Neuronal stem cell (in vitro differentiated cells): ENCODE measurements at places on chromosomes 6 and 20.

DNA sequence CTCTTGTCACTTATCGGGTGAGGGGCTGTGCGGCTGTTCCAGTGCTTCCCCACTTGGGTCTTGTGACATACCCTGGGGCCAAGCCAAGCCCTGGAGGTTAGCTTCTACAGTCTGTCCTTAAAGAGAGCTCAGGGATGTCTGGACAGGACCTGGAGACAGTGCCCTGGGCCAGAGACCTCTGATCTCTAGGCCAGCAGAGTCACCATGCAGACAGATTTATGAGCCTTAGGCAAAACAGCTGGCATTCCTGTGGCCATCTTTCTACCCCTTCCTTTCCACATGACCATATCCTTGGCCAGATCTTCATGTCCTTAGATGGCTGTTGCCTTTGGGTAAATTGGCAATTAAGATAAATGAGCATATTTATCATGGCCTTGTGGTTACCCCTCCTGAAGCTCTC lies 678.6 kb downstream of the MAFB start:
- no peaks in the 10 kb centered on the region for H3K36me3 ChIP-seq
- no peaks in the 10 kb centered on the region for H3K4me1 ChIP-seq
- H3K27me3 ChIP-seq = no peaks in the 10 kb centered on the region

- peaks cover 26% of the 10 kb centered on the region for H3K27me3 ChIP-seq
- no peaks in the 10 kb centered on the region for H3K36me3 ChIP-seq
- H3K4me3 ChIP-seq = no peak overlapping the region
- no peak overlapping the region for H3K27ac ChIP-seq
- H3K4me1 ChIP-seq = no peaks in the 10 kb centered on the region
Observed at GRCh38 chr6:109186012-109186411, 90.7 kb downstream of the CEP57L1 start.

- H3K4me3 ChIP-seq = no peak overlapping the region
- H3K36me3 ChIP-seq = no peaks in the 10 kb centered on the region
- no peaks in the 10 kb centered on the region for H3K27me3 ChIP-seq
Observed at GRCh38 chr6:76671751-76672150, 599.3 kb upstream of the IMPG1 start.

- no peak for DNase-seq
- H3K4me3 ChIP-seq = no peak overlapping the region
- H3K27ac ChIP-seq = no peak overlapping the region
- H3K4me1 ChIP-seq = peaks cover 6% of the 10 kb centered on the region
Observed at GRCh38 chr20:32804022-32804715, 15.6 kb upstream of the MAPRE1 start.

- H3K36me3 ChIP-seq = no peaks in the 10 kb centered on the region
- H3K27ac ChIP-seq = no peak overlapping the region
Observed at GRCh38 chr6:169168302-169168630, 85.4 kb downstream of the THBS2 start.

GRCh38 chr20:56245761-56246160 lies 2.8 kb upstream of the MC3R start:
- no peaks in the 10 kb centered on the region for H3K27me3 ChIP-seq
- no peaks in the 10 kb centered on the region for H3K36me3 ChIP-seq
- H3K4me3 ChIP-seq = no peak overlapping the region
- no peak for DNase-seq
- H3K27ac ChIP-seq = no peak overlapping the region

DNA sequence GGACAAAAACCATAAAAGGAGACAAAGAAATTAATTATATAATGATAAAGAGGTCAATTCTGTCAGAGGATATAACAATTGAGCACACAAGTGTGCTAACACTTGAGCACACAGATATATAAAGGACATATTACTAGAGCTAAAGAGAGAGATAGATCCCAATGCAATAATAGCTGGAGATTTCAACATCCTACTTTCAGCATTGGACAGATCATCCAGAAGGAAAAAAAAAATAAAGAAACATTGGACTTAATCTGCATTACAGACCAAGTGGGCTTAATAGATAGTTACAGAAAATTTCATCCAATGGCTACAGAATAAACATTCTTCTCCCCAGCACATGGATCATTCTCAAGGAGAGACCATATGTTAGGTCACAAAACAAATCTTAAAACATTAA lies 9.9 kb downstream of the VNN1 start:
- H3K4me3 ChIP-seq = no peak overlapping the region
- H3K4me1 ChIP-seq = no peaks in the 10 kb centered on the region
- H3K36me3 ChIP-seq = no peaks in the 10 kb centered on the region
- no peaks in the 10 kb centered on the region for H3K27me3 ChIP-seq
- no peak for DNase-seq
- H3K27ac ChIP-seq = no peak overlapping the region

- no peaks in the 10 kb centered on the region for H3K27me3 ChIP-seq
- peak; percentile 21 for DNase-seq
- peaks cover 16% of the 10 kb centered on the region for H3K36me3 ChIP-seq
- H3K4me3 ChIP-seq = no peak overlapping the region
- H3K4me1 ChIP-seq = no peaks in the 10 kb centered on the region
Observed at GRCh38 chr6:138428944-138429598, 25.0 kb downstream of the HEBP2 start.

DNA sequence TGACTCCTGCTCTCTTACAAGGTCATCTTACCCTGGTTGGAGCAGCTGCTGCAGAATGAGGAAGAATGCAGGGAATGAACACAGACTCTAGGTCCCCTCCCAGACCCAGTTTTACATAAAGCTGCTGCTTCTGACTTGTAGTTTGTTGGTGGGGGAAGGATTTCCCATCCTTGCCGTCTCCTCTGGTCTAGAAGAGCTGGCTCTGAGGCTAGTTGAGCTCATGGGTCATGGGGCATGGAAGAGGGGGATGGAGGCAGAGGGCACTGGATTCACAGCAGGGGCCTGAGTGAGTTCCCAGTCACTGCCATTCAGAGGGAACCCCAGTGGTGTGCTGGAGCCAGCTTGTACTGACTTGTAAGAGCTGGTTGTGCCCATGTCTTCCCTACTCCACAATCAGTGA lies 9.2 kb upstream of the GUCA1A start:
- H3K4me1 ChIP-seq = peaks cover 17% of the 10 kb centered on the region
- H3K4me3 ChIP-seq = no peak overlapping the region
- no peak overlapping the region for H3K27ac ChIP-seq
- H3K36me3 ChIP-seq = no peaks in the 10 kb centered on the region

DNA sequence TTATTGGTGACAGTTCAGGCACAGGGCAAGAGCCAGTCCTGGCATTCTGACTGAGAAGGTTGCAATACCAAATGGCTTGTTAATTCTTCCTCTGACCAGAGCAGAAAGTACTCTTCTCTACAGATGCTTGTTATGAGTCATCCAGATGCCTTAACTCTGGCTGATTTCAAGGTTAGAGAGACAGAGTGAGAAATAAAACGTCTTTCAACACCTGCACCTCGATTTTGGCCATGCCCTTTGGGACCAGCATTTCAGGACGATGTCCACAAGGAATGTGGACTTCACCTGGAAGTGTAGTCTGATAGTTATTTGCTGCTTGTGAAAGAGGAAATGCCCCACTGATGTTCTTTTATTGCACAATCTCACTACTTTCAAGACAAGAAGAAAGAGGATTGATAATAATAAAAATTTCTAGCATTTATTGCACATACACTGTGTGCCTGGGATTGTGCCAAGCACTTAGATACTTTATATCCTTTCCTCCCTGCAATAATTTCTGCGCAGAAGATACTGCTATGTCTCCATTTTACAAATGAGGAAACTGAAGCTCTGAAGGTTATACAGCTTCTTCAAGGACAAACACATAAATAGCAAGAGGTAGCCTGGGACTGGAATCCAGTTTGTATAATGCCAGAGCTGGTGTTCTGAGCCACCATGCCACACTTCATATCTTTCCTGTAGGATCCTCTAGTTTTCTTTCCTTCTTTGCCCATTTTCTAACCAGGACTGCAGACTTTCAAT lies 33.5 kb upstream of the MCM3 start:
- no peak overlapping the region for H3K27ac ChIP-seq
- H3K4me3 ChIP-seq = no peak overlapping the region
- no peaks in the 10 kb centered on the region for H3K27me3 ChIP-seq
- no peaks in the 10 kb centered on the region for H3K4me1 ChIP-seq

DNA sequence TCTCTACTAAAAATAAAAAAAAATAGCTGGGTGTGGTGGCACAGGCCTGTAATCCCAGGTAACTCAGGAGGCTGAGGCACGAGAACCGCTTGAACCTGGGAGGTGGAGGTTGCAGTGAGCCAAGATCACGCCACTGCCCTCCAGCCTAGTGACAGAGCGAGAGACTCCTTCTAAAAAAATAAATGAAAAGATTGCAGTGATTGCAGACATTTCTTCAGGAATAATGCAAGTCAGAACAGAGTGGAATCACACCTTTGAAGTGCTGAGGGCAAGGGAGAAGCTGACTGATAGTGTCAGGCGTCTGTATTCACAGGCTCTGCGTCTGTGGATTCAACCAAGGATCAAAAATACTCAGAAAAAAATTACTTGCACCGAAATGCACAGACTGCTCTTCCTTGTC lies 2.6 kb upstream of the TCFL5 start:
- H3K27ac ChIP-seq = no peak overlapping the region
- DNase-seq = no peak
- H3K27me3 ChIP-seq = no peaks in the 10 kb centered on the region
- no peak overlapping the region for H3K4me3 ChIP-seq
- peaks cover under 1% of the 10 kb centered on the region for H3K36me3 ChIP-seq

DNA sequence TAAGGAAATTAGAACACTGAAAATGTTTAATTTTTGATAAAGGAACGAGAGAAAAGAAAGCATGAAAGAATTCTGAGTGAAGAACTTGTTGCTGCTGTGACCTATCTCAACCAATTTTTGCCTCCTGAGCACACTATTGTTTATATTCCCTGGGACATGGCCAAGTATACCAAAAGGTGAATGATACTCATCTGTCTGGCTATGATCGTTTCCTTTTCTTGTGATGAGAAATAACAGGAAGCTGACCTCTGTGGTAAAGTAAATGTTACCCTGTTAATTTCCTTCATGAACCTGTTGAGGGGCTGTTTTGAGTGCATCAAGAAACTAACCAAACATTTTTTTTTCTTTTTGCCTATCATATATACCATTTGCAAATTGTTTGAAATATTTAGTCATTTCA lies 69.1 kb downstream of the FIG4 start:
- H3K27ac ChIP-seq = no peak overlapping the region
- H3K4me1 ChIP-seq = peaks cover 2% of the 10 kb centered on the region
- no peak for DNase-seq
- no peak overlapping the region for H3K4me3 ChIP-seq

- no peak overlapping the region for H3K27ac ChIP-seq
- no peaks in the 10 kb centered on the region for H3K27me3 ChIP-seq
- H3K4me1 ChIP-seq = no peaks in the 10 kb centered on the region
- no peaks in the 10 kb centered on the region for H3K36me3 ChIP-seq
- no peak overlapping the region for H3K4me3 ChIP-seq
Observed at GRCh38 chr6:82681119-82681714, 317.6 kb downstream of the TPBG start.

DNA sequence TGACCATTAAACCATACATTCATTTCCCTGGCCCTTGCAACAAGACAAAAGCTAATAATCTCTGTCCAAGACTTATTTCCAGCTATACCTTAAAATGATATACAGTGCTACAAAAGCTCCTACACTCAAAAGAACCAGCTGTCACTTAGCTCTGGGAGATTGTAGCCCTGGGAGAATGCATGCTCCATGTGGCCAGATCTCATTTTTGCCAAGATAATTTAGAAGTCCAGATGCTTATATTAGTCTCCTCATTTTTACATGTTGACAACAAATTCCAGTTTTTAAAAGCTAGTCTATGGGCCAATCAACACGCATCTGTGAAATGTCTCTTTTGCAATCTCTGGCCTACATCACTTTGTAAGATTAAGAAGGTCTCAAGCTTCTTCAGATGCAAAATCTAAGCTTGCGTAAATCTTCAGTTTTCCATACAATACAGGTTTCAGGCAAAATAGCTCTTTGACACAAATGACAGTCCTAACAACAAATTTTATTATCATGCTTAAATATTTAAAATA lies 27.1 kb downstream of the TASP1 start:
- H3K36me3 ChIP-seq = peaks cover 16% of the 10 kb centered on the region
- no peaks in the 10 kb centered on the region for H3K4me1 ChIP-seq
- no peak overlapping the region for H3K27ac ChIP-seq
- H3K4me3 ChIP-seq = no peak overlapping the region
- no peak for DNase-seq
